ENCODE measurements at places on chromosomes 13 and 19.

- DNase-seq, result no peak
Measured at GRCh38 chr13:51683597-51683996, 99.3 kb downstream of the WDFY2 start.

DNA sequence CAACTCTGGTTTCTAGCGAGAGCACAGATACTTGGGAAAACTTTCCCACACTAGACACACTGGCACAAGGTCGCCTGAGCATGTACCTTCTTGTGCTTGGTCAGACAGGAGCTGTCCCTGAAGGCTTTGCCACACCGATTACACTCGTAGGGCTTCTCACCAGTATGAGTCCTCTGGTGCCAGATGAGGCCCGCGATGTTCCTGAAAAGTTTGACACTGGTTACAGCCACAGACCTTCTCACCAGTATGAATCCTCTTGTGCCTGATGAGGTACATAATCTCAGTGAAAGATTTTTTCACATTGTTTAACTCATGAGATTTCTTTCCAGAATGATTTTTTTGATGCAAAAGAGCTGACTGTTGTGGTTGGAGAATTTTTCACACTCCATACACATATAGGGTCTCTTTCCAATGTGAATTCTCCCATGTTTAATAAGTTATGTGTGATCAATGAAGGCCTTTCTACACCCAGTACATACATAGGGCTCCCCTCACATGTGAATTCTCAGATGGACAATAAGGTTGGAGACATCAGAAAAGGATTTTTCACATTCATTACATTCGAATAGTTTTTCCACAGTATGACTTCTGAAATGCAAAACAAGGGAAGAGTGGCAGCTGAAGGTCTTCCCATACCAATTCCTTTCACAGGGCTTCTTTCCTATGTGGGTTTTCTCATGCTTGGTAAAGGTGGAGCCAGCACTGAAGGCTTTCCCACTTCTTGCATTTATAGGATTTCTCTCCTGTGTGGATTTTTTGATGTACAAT, 9.9 kb upstream of the ZSCAN18 start:
- no peak for DNase-seq

DNA sequence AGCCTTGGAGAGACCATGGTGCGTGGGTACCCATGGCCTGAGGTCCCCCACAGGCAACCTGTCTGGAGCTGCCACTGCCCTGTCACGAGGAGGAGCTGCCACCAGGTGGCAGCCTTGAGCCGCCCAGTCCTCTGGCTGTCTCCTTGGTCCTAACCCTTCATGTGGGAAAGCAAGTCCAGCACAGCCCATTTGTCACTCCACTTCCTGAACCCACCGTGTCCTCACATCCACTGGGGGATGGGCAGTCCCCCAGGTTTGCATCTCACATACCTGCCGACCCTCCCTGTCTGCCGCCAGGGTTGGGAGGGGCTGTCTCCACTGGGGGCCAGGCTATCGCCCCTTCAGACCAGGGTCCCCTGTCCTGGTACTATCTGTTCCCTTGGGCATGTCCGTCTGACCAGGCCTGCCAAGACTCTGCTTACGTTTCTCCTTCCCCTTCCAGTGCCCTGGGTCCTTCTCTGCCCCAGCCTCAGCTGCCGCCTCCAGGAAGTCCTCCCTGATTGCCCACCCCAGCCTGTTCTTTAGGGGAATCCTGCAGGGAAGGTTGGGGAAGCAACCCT, 4.5 kb downstream of the FAM174C start:
- peak; percentile 87 for DNase-seq

DNA sequence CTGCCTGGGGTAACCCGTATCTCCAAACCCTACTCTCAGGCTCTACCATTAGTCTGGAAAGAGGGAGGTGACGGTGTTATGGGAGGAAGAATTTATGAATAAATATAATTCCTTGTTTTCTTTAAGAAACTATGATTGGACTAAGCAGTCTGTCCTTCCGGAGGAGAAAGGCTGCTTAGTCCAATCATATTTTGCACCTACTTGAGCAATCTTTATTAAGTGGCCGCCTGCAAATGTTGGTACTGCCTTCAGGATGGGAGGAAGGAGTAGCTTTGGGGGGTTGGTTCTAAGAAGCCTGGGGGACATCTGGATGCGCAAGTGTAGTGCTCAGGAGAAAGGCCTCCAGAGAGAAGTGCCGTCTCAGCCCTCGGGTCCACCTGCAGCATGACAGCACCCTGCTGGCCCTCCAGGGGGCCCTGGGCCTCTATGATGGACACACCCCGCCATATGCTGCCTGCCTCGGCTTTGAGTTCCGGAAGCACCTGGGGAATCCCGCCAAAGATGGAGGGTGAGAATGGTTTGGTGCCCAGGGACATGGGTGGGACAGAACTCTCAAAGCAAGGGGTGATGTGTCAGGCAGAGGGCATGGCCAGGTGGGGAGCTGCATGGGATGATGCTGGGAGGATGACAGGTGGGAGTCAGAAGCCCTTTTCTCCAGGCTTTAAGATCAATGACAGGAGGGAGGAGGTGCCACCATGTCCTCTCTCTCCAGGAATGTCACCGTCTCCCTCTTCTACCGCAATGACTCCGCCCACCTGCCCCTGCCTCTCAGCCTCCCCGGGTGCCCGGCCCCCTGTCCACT, 4.1 kb downstream of the ACP4 start:
- no peak for DNase-seq

GRCh38 chr13:59755632-59756290, 408.0 kb downstream of the DIAPH3 start:
- no peak for DNase-seq

- DNase-seq, result no peak
Measured at GRCh38 chr19:10286803-10287737, at the start of gene ICAM4. Gene ICAM4, plus strand, starts transcription at chr19:10286955. Its CDS starts 58 bp downstream, at chr19:10287013.

- DNase-seq, result no peak
Measured at GRCh38 chr13:49855930-49856329, 63.4 kb upstream of the KPNA3 start.

DNA sequence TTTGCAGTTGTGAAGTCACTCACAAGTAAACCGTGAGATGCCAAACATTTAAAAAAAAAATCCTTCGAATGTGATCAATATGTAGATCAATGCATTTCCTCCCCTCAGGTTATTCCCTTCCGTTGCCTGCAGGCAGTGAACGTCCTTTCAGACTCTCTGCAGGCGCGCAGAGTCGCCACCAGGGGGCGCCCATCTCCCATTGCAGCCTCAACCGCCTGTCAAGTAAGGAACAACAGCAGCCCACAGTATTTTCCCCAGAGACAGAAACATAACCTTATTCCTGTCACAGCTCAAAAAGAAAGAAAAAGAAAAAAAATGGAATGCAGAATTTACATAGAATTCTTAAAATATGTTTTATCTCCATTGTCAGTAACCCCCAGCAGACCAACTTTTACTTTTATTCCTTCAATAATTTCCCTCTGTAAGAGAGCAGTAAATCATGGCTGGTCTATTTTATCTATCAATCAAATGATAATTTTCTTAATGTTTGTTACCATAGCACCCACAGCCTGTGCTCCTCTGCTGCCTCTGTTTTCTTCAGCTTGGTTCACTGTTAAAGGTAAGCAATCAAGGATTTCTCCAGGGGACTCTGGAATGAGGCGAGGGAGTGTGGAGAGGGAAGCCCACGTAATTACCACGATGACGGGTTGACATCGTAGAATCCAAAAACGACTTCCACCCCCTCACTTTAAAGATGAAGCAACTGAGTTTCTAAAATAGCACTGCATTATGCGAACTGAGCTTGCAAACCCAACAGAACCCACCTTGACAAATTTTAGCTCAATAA, 637.6 kb upstream of the ARGLU1 start:
- DNase-seq, result no peak

GRCh38 chr13:67961331-67961730, 731.2 kb upstream of the PCDH9 start:
- DNase-seq, result no peak

- DNase-seq, result peak; percentile 100
Measured at GRCh38 chr19:3057275-3057714, 5.0 kb downstream of the TLE5 start.

DNA sequence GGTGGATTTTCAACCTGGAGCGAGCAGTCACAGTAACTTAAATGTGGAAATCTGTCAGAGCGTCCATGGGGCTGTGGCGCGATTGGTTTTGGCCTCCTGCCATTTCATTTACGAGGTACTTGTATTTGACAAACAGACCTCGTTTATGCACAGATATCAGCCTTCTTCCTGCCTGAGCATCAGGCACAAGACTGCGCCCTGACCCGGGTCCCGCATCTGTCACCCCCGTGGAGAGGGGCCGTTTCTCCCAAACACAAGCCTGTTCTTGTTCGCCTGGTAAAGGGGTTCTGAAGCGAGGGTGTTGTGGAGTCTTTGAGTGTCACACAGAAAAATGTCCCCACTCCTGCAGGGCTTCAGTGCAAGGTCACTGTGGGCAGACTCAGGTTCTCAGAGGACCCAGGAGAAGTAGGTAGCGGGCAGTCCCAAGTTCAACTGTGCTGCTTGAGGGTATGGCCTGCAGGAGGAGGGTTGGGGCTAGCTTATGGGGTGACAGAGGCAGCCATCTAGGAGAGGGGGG, 202.3 kb downstream of the URI1 start:
- no peak for DNase-seq

GRCh38 chr13:112443191-112443994, 67.2 kb downstream of the SPACA7 start:
- no peak for DNase-seq

DNA sequence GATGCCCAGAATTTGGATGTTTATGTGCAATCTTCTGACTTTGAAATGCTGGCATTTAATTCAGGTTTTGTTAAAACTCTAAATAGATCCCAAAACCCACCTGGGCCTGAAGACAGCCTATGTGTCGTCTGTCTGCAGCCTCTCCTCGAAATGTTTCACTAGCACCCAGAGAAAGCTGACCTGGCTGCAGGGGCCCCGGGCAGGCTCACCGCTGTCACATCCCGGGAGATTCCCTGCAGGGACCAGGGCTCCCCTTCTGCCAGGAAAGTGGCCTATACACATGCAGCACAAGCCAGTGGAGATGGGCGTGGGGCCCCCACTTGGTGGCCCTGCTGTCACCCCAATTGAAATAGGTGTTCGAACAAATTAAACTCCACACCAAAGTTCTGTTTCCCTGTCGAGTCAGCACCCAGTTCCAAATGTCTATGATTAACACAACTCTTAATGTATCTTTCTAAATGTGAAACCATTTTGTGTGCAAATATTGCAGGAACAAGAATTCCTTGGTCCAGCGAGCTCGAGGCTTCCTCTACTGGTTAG, 145.8 kb upstream of the ZNF507 start:
- DNase-seq, result no peak

- no peak for DNase-seq
Measured at GRCh38 chr13:110373617-110374016, 66.5 kb downstream of the COL4A2 start.

DNA sequence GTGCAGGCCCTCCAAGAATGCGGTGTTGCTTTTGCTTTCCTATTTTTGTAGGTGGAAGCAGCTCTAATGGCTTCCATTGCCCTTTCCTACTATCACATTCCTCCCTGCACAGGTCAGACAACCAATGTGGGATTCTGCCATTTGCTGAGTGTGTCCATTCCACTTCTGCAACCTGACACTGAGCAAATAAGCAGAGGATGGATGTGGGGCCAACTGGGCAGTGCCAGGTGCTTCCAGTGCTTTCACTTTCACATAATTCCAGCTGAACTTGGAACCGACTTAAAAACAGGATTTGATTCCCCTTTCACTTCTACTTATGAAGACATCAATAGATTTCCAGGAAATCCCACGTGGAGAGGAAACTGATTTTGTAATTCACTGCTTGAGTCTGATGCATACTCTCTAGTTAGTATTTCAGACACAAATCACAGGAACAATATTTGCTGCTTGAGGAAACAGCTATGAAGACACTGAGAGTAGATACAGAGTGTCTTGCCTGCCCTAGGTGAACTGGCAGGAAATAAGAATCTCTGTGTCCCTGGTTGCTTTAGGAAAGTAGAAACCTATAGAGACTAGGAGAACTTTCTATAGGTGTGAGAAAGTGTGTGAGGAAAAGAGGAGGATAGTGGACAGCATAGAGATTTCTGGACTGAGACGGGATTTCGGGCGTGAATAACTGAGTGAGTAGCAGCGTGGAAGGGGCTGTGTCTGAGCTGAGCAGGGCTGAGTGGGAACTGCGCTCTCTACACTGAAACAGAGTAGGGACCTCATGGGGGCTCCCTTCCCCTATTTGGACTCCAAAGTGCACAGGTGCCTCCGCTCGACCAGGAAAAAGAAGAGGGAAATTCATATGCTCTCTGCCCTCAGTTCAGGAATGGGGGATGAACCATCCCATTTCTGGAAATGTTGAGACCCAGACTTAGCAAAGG, 22.5 kb downstream of the LGALS16 start:
- no peak for DNase-seq

DNA sequence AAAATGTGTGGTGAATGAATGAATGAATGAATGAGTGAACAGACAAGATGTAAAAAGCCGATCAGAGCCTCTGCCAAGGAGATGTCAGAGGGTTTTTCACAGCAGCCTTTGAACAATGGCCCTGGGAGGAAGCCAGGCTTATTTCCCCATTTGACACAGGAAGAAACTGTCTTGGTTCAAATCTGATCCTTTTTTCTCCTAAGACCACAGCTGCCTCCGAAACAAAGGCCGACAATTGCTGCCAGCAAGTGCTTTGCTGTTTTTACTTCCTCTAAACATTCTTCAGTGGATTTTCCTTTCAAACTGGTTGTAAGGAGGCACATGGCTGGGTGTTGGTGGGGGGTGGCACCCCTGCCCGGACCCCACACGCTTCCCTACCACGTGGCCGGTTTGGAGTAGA, 44.2 kb upstream of the HOMER3 start:
- no peak for DNase-seq

GRCh38 chr19:46670813-46671212, 9.8 kb upstream of the DACT3 start:
- DNase-seq, result no peak

GRCh38 chr19:694481-695351, 536 bp downstream of the PRSS57 start:
- DNase-seq, result no peak

Data from NCI-H446 (cell line).